HS-27A (cell line): ENCODE measurements at places on chromosomes 12 and 14.

DNA sequence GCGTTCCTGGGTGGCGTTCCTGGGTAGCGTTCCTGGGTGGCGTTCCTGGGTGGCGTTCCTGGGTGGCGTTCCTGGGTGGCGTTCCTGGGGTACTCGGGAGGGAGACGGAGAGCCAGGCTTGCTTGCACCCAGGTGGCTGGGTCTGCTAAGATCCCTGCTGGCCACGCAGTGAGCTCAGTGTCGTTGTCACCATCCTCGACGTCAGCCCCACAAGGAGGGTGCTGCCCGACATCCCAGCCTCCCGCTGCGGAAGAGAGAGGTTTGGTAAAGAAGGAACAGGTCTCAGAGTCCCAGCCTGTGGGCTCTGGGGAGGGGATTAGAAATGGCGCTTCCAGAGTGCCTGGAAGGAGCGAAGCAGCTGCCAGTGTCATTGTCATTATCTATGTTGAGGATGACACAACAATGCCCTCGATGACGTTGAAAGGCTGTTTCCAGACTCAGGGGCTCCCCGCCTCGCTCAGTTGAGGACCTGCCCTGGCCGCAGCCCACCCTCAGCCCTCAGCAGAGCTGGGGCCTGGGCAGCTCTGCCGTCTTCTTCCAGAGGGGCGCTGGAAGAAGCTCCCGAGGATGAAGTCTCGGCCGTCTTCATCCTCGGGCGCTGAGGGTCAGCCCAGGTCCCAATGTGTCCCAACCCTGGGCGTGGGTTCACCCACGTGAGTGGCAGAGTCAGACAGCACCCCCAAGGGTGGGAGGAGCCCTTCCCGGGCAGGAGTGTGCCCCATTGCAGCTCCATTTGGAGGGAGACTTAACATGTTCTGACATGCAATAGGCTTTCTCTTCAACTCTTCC is 328.8 kb downstream of the ADGRD1 start:
- no peak for DNase-seq

DNA sequence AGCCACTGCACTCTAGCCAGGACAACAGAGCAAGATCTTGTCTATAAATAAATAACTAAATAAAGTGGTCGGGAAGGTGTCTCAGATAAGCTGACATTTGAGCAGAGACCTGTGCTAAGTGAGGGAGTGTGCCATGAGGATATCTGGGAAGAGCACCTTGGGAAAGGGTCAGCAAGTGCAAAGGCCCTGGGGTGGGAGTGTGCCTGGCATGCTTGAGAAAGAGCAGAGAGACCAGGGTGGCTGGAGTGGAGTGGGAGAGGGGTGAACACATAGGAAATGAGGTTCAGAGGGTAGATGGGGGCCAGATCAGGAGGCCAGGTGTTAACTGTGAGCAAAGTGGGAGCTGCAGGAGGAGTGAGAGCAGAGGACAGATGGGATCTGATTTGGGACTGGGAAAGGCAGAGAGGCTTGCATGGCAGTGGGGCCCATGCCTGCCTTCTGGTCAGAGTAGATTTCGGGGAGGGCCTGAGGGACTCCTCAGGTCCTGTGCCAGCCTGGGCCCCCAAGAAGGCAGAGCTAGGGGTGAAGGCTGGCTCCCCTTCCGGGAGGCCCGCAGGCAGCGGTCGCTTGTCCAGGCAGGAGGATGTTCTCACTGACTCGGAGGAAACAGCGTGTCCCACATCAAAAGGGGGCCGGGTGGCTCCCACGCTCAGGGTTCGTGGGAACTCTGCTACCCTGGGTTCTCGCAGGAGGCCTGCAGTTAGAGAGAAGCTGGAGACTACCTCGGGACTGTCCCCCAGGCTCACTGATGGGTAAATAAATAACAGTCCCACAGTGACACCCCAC is 32.6 kb downstream of the DTX1 start:
- no peak for DNase-seq

GRCh38 chr14:72560331-72560730 is 333.6 kb downstream of the DPF3 start:
- no peak for DNase-seq

GRCh38 chr12:12336049-12336411 is 14.0 kb downstream of the MANSC1 start:
- no peak for DNase-seq

DNA sequence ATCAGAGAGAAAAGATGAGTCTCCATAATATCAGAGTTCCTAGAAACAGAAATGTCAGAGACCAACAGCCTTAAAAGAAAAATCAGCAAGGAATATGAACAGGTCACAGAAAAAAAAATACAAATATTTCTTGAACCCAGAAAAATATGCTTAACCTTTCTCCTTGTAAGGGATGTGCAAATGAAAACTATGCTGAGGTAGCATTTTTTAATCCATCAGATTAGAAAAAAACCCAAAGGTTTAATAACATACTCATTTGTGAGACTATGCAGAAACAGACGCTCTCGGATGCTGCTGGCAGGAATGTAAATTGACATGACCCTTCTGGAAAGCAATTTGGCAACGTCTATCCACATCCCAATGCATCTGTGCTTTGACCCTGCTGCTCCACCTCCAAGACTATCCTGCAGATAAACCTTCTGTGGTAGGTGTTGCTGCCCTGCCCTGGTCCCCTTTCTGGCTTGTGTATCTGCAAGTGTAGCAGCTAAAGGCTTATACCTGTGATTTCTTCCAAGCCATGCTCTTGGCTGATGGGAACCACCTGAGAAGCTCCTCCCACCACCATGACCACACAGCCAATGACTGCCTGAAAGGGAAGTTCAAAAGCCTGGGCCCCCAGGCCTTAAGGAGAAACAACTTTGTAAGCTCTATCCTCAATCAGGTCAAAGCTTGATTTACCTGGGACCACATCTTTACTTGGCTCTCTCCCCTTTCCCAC is 49.4 kb downstream of the LTBP2 start:
- no peak for DNase-seq

GRCh38 chr14:21556378-21557083 is 23.3 kb downstream of the OR10G3 start:
- no peak for DNase-seq

GRCh38 chr12:111440152-111440551 is 34.4 kb downstream of the SH2B3 start:
- no peak for DNase-seq

DNA sequence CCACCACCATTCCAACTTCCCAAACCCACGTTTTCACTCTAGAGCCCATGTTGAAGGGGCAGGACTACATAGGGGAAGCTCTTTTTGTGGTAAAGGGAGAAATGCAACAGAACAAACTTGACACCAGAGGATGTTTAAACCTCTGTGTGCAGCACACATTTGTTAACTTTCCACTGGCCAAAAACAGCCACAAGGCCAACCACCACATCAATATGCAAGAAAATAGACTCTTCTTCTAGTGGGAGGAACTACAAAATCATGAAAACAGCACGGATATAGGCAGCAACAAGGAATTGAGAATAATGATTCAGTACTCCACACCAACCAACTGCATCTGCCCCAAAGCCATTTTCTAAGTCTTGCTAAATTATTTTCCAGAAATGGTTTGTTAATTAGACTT is 66.3 kb upstream of the CEP83 start:
- no peak for DNase-seq

GRCh38 chr12:66008985-66009384 is 121.6 kb downstream of the LLPH start:
- no peak for DNase-seq

DNA sequence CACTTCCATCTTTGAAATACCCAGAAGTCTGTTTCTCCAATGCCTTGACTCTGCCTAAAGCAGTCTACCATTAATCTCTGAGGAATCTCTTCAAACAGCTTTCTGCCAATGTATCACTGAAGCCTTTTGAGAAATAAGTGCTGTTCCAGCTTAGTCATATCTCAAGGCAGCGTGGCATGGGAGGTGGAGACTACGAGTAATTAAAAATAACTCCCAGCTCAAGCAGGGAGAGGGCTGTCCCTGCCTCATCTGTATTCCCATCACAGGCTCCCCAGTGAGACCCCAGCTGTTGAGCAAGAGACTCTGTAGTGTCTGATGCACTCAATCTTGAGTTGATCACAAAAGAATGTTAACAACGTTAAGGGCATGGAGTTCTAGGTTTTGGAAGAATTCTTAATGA is 700.6 kb downstream of the DIO2 start:
- no peak for DNase-seq

DNA sequence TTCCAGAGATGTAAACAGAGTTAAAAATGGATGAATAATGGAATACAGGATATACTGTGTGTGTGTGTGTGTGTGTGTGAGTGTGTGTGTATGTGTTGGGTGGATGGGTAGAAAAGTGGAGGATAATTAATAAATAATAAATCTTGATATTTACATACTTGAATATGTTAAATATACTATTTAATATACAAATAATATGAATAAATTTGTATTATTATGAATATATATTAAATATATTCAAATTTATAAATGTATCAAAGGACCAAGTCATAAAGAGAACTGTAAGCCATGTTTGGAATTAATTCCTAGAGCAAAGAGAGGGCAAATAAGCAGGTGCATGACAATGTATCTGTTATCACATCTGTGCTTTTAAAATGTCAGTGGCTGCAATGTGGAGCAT is 225.3 kb downstream of the ALG10B start:
- no peak for DNase-seq

DNA sequence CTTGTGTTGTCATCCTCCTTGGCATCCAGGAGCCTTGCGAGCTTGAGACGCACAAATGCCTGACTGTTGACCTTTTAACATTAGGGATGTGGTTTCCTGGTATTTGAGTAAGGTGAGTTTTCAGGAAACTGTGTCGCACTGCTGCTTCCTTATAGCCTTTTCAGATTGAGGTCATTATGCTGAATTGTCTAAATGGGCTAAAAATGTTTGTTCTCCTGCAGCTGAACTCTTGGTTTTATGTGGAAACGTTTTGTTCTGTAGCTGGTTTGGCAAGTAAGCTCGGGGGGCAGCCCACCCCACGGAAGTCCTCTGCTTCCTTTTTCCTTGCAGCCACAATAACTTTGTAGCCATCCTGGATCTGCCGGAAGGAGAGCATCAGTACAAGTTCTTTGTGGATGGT is 5.7 kb downstream of the PRKAB1 start:
- DNase-seq, result no peak
